ENCODE measurements at places on chromosomes 7 and 10.

DNA sequence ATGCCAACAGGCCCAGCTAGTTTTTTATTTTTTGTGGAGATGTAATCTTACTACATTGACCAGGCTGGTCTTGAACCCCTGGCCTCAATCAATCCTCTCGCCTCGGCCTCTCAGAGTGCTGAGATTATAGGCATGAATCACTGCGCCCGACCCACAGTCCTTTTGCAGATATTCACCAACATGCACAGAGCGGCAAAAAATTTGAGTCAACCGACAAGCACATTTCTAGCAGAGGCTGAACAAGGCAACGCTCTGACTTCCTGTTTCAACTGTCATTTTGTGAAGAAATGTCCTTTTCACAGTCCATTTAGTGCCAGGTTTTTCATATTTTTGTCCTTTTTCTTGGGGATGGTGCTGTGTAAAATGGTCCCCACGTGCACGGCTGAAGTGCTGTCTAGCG, 71.1 kb upstream of the KAT6B start:
- no peak for DNase-seq

- no peak for DNase-seq
Observed at GRCh38 chr10:86354761-86355540, 11.6 kb downstream of the GRID1 start.

GRCh38 chr10:63246356-63246755, 113.2 kb downstream of the NRBF2 start:
- no peak for DNase-seq

GRCh38 chr10:110137142-110137545, 70.3 kb upstream of the MXI1 start:
- DNase-seq, result peak; percentile 94

GRCh38 chr7:135334830-135335543, 101.3 kb downstream of the STRA8 start:
- no peak for DNase-seq

GRCh38 chr10:11279314-11279713, 261.6 kb downstream of the CELF2 start:
- DNase-seq, result no peak

GRCh38 chr10:105413997-105414396, 772.9 kb downstream of the SORCS3 start:
- DNase-seq, result no peak

GRCh38 chr7:13987395-13987794, 2.1 kb downstream of the ETV1 start:
- no peak for DNase-seq

- no peak for DNase-seq
Observed at GRCh38 chr7:21317966-21318915, 109.6 kb upstream of the SP4 start.

GRCh38 chr10:88661018-88661417, 3.2 kb upstream of the LIPF start:
- no peak for DNase-seq

DNA sequence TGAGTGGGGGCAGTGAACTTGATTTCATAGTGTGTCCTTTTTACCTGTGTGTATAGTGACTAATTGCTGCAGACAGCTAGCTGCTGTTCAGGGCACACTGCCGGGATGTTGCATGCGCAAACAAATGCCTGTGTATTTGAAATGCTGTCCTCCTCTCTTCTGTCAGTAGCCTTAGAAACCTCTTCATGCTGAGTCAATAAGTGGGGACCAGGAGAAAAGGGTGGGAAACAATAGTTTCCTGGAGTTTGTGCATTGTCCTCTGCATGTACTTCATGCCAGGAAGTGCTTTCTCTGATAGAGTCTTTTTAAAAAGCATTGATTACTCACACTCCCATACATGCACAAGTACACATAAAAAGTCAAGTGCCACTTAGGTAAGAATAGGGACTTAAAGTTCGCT, 1183.7 kb upstream of the CELF2 start:
- DNase-seq, result no peak

GRCh38 chr7:48171202-48171601, at the start of gene ABCA13:
Gene ABCA13, plus strand, starts transcription at chr7:48171458. Its CDS starts 26 bp downstream, at chr7:48171484.
- no peak for DNase-seq

Data from OCI-M1 (cell line).